Stimulated activated CD4-positive, alpha-beta T cell treated with anti-CD3 and anti-CD28 coated beads, Interleukin-4, amount 100 ng/mL, for 1 hour (primary cell): ENCODE measurements at places on chromosomes 2 and 18.

DNA sequence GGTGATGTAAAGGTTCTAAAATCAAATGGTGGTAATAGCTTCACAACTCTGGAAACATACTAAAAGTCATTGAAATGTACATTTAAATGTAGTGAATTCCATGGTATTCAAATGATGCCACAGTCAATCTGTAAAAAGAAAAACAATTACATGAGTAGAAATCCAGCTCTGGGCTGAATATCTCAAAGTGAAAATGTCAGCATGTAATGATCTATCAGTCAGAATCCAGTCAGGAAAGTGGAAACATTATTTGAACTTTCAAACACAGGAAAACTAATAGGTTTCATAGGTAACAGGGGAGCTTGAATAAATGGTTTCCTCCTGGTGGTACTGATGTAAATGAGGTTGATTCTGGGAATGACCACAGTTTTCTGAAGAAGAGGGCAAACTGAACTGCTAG is 186.4 kb downstream of the CDH7 start:
- no peak for DNase-seq

GRCh38 chr2:120793682-120794403 is 58.2 kb downstream of the GLI2 start:
- no peak for DNase-seq

- no peak for DNase-seq
Measured at GRCh38 chr18:76980663-76981395, 151.8 kb downstream of the MBP start.

- DNase-seq = no peak
Measured at GRCh38 chr2:48551548-48551947, 21.6 kb downstream of the STON1 start.

DNA sequence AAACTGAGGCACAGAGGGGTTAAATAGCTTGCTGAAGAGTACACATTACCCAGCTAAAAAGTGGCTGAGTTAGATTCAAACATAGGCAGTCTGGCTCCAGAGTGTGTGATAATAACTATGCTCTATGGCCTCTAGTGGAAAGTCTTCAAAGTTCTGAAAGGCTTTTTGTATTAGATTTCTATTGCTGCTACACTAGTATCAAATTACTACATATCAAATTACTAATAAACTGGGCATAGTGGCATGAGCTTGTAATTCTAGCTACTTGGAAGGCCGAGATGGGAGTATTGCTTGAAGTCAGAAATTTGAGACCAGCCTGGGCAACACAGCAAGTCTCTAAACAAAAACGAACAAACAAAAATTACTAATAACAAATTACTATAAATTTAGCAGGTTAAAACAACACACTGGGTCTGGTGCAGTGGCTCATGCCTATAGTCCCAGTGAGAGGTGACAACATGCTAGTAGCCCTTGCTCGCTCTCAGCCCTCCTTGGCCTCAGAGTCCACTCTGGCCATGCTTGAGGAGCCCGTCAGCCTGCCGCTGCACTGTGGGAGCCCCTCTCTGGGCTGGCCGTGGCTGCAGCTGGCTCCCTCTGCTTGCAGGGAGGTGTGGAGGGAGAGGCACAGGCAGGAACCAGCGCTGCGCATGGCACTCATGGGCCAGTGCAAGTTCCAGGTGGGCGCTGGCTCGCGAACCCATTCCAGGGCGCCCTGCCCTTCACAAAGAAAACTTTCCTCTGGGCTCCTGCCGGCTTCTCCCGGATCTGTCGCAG is 38.2 kb upstream of the TWSG1 start:
- no peak for DNase-seq

DNA sequence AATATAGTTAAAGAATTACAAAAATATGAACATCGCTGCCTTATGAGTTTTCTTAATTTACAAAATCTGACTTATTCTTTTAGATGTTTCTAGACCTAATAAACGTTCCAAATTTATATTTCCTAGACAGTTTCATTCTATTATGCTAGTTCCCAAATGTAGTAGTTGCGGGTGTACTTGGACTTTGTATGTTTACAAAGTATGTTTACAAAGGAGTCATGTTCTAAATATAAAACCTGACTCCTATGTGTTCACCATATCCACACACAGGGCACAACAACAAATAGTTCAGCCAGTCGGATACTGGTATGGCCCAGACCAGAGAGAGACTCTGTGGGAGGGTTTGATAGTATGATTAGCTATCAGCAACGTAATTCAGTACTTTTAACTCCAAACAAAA is 230.7 kb downstream of the KCNH7 start:
- no peak for DNase-seq

GRCh38 chr2:232538671-232539070 is 821 bp upstream of the CHRNG start:
- no peak for DNase-seq

- no peak for DNase-seq
Measured at GRCh38 chr2:38830526-38831159, 45.1 kb downstream of the DHX57 start.

- no peak for DNase-seq
Measured at GRCh38 chr2:219199470-219200211, 6.9 kb upstream of the ZFAND2B start.

DNA sequence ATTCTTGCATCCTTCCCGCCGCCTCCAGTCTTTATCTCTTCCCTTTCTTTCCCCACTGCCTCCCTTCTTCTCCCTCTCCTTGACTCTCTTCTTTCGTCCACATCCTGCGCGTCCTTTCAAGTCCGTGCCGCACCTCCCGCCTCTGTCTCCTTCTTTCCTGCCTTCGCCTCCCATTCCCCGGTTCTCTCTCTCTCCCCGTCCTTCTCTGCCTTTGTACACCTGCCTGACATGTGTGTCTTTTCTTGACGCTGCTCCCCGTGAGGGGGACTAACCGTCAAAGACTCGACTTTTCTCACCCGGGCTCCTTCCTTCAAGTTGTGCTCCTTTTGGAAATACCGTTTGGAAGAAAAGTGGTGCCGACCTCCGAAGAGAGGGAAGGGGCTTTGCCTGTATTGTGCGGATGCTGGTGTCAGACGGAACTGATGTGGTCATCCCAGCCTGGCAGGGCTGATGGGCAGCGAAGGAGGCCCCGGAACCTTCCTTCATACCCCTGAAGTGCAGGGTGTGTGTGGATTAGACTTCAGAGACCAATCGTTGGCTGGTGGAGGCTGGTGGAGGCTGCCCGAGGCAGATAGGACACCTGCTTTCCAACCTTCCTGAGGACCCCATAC is 879 bp downstream of the TMEM178A start:
- DNase-seq = no peak

- DNase-seq = no peak
Measured at GRCh38 chr18:50832754-50833153, 12.9 kb upstream of the MRO start.

DNA sequence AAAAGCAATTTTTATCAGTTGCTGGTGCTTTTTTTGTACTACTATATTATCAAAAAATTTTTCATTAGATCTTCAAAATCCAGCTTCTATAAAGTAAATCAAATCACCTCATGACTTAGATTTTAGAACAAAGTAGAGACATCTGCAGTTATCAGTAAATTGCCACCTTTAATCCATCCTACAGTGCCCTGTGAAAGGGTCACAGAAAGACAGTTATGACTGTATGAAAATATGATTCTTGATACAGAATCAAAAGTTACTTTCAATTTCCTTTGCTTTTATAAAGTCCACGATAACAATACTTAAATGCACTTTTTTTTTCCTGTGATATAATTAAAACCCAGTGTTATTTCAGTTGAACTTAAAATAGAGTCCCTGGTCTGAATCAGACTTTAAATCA is 61.4 kb downstream of the PRPF40A start:
- DNase-seq = no peak

GRCh38 chr18:6352275-6352674 is 62.4 kb downstream of the L3MBTL4 start:
- DNase-seq = no peak

DNA sequence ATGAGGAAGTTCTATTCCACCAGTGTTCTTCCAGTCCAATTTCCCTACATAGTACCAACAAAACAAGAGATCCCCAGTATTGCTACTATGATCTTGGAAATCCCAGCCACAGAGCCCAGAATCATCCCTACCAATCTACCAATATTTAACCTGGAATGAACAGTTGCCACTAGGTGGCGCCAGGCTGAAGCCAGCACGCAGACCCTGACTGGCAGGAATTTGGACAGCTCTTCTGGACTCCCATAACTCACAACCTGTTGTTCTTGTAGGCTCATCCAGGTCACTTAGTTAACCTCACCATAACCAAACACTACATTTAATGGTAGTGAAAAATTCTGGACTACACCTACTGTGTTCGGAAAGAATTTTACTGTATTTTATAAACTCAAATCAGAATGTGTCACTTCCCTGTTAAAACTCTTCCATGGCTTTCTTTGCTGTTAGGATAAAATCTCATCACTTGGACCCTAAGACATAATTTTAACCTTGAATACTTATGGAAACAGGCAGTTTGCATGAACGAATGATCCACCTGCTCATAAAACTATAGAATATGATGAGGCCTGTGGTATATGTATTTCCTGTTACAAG is 59.8 kb upstream of the SLC38A11 start:
- peak; percentile 51 for DNase-seq

DNA sequence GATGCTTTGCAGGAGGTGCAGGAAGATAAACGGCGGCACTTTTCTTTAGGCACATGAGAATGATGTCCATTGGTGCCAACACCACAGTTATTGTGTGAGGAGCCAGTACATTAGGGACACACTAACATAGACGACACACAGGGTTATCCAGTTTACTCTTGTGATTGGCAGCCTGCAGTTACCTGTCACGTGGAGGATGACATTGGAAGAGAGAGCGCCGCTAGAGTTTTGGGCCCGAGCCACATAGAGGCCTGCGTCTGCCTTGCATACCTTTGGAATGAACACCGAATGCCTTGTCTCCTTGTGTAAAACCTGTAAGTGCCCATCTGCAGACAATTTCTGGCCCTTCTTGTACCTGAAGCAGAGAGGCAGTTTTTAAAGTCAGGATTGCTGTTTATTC is 26.9 kb upstream of the TTN start:
- DNase-seq = no peak

DNA sequence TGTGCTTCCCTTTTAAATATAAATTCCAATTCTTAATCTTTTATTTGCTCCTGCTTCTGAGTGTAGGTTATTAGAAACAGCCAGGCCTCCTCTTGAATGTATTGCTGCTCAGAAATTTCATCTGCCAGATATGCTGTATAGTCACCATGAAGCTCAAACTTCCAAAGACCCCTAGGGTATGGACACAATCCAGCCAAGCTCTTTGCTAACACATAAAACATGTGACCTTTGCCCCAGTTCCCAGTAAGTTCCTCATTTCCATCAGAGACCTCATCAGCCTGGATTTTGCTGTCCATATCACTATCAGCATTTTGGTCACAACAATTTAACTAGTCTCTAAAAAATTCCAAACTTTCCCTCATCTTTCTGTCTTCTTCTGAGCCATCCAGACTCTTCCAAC is 75.2 kb downstream of the MAP2 start:
- DNase-seq = no peak

DNA sequence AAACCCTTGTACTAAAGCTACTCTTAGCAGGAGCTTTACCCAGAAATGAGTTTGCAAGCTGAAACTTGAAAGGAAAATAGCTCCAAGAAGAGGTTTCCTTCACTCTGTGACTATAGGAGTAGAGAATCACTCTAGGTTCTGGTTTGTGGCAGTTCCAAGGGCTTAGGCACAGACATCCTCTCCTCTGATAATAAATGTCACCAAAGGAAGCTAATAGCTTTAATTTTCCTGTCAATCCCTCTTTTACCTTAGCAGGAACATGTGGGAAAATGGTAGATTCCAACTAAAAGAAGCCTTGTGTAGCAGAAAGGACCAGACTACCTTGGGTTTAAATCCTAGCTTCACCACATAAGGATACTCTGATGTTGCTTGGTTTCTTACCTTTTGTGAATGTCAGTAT is 104.0 kb downstream of the FSHR start:
- DNase-seq = no peak

GRCh38 chr2:28949617-28950305 is 31.3 kb upstream of the TOGARAM2 start:
- no peak for DNase-seq

DNA sequence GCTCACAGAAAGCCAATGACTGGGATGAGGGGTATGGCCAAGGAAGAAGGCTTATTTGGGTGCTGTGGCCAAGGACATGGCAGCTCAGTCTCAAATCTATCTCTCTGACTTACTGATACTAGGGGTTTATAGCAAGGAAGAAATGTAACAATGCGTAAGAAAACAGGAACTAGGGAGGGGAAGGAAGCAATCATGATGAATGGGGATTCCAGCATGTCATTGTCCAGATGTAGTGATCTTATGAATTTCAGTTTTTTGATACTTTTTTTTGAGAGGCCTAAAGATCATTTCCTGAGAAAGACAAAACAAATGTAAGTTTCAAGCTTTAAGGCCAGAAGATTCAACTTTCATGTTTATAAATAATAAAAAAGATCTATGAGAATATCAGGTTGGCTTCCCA is 298.6 kb upstream of the FAM98A start:
- DNase-seq = no peak

DNA sequence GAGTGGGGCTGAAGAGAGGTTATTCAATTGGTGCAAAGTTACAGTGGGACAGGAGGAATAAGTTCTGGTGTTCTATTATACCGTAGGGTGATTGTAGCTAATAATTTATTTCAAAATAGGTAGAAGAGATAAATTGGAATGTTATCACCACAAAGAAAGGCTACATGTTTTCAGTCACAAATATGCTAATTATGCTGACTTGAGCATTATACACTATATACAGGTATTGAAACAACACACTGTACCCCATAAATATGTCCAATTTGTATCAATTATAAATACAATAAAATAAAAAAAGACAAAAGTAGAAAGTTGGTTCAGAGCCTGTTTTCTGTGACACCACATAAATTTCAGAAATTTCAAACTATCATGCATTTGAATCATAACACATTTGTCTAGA is 97.7 kb downstream of the CDH19 start:
- DNase-seq = no peak

DNA sequence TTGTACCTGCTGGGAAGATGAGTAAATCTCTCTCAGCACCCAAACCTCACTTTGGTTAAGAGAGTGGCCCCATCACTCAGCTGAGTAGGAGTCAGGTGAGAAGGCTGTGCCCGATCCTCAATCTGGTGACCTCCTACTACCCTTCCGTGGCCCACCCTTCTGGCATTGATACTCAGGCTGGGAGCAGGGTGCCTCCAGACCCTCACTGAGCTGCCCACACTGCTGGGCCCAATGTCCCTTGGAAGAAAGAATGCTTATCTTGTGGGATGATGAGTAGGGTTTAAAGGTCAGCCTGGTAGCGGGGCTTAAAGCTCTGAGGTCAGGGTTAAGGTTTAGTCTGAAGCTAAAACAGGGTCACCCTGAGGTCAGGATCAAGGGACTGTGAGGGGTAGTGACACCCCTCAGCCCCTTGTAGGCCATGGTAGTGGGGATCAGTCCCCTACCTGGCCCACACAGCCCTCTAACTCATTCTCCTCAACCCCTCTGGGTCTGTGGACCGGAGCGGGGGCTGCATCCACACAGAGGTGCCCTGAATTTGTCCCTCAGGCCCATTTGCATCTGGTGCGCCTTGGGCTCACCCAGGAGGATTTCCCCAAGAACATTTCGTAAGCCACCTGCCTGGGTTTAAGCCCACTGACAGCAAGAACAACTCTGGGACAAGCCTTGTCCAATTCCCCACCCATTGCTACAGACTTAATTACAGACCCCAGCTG is 123.8 kb downstream of the CYP26B1 start:
- no peak for DNase-seq
